ENCODE measurements at places on chromosomes 13 and 19. TPM values are rescaled to one million over a fixed set of nuclear protein-coding genes. Genes with fewer than 3 reads are reported as not detected.

GRCh38 chr19:22783651-22784410 is at the start of gene ZNF99:
Gene ZNF99, minus strand, starts transcription at chr19:22784151. Its CDS starts 135 bp downstream, at chr19:22784016.
- peak; percentile 85 for DNase-seq

GRCh38 chr19:42076380-42076944 is 496 bp downstream of the ZNF574 start:
- no peak for DNase-seq

The CYP2A6 gene
- total RNA-seq, result not detected

The MAP4K1 gene
- total RNA-seq, result 0.89 TPM

The KLK8 gene
- total RNA-seq, result not detected

DNA sequence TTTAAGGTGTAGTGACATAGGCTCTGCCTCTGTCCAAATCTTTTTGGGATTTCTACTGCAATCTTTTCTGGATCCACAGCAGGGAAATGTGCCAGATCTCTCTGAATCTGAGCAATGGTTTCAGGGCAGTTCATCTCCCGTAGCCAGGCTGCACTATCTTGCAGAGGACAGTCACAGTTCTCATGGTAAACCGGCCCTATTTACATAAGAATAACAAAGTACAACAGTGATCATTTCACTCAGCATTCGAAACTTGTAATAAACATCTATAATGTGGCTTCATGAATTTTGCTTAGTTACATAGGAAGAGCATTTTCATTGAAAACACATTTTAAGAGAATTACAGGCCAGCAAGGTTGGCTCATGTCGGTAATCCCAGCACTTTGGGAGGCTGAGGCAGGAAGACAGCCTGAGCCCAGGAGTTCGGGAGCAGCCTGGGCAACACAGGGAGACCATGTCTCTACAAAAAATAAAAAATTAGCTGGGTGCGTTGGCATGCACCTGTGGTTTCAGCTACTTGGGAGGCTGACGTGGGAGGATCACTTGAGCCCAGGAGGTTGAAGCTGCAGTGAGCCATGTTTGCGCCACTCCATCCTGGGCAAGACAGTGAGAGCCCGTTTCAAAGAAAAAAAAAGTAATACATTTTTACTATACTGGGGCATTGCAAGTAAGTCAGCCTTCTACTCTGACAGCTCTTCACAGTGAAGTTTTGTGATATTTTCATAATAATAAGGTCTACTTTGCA is 5.0 kb downstream of the POGLUT2 start:
- no peak for DNase-seq

GRCh38 chr19:37221136-37221535 is 3.1 kb downstream of the ZNF383 start:
- no peak for DNase-seq

DNA sequence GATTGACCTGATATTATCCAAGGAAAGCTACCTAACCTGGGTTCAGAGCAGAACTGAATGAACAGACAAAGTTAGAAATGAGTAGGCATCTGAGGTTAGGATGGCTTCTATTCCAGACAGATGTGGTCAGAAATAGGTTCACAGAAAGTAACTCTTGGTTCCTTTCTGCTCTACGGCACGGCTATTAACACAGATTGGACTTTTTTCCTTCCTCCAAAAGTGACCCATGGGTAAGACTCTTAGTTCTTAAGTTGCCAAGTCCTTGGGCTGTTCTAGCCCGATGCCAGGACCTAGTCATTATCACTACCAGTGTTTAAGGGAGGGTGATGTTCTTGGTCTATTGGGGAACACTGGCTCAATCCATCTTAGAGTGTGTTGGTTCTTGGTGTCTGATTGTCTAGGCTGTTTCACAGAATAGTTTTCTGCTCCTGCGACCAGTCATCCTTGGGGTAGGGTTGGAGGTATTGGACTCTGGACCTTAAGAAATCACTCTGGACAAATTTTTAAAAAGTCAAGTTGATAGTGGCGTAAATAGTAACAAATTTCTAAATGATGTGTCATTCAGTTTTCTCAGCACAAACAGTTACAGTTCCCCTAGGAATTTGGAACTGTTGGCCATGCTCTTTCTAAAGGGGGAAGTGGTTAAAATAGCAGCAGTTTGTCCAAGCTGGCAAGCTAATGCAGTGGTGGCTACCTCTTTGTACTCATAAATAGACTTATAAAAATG is 60.1 kb upstream of the MYCBP2 start:
- DNase-seq, result peak; percentile 53

- no peak for DNase-seq
Observed at GRCh38 chr19:38208571-38208970, 15.5 kb downstream of the DPF1 start.

DNA sequence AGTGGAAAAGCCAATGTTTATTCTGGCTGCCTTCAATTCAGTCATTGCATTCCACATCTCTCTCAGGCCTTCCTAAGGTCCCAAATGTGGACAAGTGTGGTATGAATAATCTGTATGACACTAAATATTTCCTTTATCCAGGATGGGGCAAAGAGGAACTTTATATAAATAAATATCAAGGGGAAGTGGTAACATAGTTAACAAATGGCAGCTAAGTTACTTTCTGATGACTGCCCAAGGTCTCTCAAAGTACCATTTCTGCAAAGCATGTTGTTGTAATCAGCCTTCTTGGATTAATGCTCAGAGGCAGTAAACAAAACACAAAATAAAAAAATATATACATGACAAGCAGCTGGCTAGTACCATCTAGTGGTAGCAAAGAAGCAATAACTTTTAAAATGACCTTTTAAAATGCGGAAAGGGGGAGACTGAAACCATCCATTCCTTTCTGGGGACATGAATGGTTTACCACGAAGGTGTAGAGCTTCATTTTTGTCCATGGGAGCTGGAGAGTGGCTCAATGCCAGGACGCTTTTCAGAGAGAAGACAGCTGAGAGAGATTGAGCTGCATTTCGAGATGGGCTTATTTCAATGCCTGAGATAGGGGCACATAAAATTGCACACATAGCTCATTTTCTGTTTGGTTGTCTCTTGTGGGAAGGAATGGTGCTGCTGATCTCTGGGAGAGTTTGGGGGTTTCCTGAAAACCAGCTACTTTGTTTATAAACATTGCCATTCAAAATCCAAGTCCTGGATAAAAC is 259.2 kb downstream of the RFC3 start:
- peak; percentile 50 for DNase-seq

The ETFB gene
- 50.1 TPM for total RNA-seq

The ARMC6 gene
- total RNA-seq, result 20.9 TPM

- no peak for DNase-seq
Observed at GRCh38 chr19:7460562-7460966, 28.3 kb downstream of the PEX11G start.

The ZSCAN4 gene
- total RNA-seq, result not detected

DNA sequence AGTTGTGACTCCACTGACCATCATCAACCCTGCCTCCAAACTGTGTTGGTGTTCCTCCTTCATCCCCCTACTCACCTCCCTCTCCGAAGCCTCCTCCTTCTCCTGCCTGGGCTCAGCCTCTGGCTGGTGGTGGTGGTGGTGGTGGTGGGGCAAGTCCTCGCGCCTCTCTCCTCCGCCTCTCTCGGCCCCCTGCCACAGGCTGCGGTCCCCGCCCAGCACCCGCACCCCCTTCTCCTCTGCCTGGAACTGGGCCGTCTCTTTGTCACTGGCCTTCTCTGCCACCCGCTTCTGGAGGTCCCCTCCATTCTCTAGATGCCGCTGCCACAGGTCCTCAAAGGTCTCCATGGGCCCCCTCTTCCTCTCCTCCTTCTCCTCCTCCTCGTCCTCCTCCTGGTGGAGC is 1.5 kb downstream of the CCER2 start:
- DNase-seq, result no peak

- DNase-seq, result no peak
Observed at GRCh38 chr13:90070362-90070761, 1277.1 kb upstream of the MIR17HG start.

- no peak for DNase-seq
Observed at GRCh38 chr13:99800951-99801350, 170.6 kb downstream of the ZIC5 start.

The PDE4C gene
- total RNA-seq, result 3.3 TPM

DNA sequence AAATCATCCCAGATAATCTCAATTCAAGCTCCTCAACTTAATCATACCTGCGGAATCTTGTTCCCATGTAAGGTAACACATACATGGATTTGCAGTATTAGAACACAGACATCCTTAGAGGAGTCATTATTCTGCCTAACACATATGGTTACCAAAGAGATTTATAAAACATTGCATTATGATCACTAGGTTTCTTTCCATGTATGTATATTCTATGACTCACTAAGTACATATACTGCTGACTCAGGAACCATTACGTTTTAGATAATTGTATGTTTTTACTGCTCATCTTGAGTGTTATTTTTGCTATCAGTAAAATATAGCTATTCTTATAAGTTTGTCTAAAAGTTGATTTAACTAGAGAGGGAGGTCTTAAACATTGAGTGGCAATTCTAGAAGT is 182.9 kb downstream of the SLITRK6 start:
- no peak for DNase-seq

- DNase-seq, result peak; percentile 88
Observed at GRCh38 chr19:4449022-4449638, 8.5 kb downstream of the UBXN6 start.

GRCh38 chr19:3644351-3645066 is 17.9 kb upstream of the CACTIN start:
- DNase-seq, result no peak

DNA sequence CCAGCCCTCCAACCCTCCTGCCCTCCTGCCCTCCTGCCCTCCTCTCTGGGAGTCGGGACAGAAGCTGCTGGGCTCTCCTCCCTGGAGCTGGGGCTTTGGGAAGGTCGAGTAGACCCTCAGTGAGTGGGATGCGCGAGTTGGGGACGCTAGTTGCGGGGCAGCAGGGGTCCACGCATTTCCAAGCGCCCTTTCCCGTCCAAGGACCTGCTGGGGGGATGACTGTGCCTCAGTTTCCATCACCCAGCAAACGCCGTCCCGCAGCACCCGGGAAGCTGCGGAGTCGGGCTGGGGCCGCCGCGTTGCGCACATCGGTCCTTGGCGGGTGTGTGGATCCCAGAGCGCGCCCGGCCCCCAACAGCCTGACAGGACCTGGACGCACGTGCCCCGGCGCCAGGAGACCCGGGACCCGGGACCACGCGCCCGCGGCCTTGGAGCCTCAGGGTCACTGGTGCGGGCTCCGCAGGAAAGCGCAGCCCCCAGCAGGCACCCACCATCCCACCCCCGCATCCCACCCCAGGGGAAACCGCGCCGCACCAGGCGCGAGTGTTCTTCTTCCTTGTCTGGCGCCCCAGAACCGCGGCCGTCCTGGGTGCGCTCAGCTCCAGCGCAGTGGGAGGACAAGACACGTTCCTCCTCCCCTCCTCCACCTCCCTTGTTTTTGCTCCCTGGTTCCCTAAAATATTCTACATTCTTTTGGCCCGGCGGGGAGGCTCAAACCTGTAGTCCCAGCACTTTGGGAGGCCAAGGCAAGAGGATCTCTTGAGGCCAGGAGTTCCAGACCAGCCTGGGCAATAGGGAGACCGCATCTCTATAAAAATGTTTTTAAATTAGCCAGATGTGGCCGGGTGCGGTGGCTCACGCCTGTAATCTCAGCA is 9.2 kb downstream of the ONECUT3 start:
- no peak for DNase-seq

The SIGLECL1 gene
- not detected for total RNA-seq

The CD22 gene
- total RNA-seq, result 3.3 TPM

- DNase-seq, result no peak
Observed at GRCh38 chr13:64371461-64371860, 2858.7 kb downstream of the PCDH9 start.

DNA sequence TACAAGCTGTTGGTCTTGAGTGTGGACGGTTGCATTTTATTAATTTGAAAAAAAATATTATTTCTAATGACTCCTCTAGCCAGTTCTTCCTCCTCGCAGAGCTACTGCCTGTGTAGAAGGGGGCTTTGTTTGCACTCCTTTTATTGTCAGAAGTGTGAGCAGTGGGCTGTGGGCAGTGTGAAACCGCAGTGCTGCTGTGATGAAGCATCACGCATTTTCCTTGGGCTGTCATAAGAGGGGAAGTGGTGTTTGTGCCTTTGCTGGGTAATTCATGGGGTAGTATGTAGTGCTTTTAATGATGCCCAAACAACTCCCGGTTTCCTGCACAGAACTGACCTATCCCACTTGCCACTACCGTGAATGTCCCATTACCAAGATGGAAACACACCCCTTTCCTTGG is 357.3 kb downstream of the ZNF536 start:
- no peak for DNase-seq

- peak; percentile 33 for DNase-seq
Observed at GRCh38 chr13:51154029-51154555, 43.0 kb upstream of the C13orf42 start.

The PSG11 gene
- total RNA-seq, result 0.75 TPM

DNA sequence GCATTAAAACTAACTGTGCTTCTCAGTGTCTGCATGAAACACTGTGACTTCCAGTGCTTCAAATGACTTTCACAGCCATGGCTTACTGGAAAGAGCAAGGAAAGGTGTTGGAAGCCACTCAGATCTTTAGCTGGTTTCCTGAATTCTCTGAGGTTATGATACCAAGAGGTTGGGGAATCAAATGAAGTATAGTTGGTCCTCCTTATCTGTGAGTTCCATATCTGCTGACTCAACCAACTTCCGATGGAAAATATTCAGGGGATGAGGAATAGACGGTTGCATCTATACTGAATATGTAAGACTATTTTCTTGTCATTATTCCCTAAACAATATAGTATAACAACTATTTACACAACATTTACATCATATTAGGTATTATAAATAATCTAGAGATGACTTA is 32.4 kb downstream of the EPSTI1 start:
- DNase-seq, result no peak

DNA sequence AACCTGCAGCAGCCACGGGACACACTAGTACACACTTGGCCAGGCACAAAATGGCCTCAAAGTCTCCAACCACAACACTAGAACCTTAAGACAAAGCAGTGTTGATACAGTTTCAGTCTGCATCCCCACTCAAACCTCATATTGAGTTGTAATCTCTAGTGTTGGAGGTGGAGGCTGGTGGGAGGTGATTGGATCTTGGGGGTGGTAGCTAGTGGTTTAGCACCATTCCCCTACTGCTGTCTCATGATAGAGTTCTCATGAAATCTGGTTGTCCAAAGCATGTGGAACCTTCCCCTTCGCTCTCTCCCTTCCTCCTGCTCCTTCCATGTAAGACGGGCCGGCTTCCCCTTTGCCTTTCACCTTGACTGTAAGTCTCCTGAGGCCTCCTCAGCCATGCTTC is 638.7 kb downstream of the UQCRFS1 start:
- DNase-seq, result no peak

The AP1M2 gene
- 0.27 TPM for total RNA-seq

The SSC5D gene
- 20.0 TPM for total RNA-seq

The SOX1 gene
- total RNA-seq, result 0.04 TPM

DNA sequence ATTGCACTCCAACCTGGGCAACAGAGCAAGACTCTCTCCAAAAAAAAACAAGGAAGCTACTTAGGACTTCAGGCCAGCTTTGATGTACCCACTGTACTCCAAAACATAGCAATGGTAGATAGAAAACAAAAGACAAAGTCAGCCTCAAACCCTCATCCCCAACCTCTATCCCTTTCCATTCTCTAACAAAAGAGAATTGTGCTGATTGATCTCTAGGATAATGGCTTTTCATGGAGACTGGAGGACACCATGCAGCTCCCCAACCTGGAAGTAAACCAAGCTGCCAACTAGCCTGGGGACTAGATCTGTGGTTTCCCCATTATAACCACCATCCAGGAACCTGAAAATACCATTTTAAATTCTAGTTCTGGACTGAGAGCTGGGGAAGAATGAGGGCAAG is 4.3 kb upstream of the ZDHHC20 start:
- DNase-seq, result no peak
